ENCODE measurements at places on chromosomes 2 and 18.

DNA sequence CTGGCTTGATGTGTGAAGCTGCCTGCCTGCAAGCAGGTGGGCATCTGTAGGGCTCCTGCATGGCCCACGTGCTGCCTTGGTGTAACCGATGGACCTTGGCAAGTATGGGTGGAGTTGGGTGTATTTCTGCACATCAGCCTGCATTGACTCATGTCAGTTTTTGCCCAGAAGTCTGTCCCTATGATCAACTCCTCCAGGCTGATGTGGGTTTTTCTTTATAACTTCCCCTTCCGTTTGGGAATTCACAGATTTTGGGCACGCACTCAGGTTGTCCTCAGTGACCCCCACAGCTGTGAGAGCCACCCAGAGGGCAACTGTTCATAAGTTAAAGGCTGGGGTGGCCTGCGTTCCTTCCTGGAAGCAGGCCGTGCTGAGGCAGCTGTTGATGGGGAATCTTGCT is 123.3 kb downstream of the NCK2 start:
- DNase-seq, result no peak

DNA sequence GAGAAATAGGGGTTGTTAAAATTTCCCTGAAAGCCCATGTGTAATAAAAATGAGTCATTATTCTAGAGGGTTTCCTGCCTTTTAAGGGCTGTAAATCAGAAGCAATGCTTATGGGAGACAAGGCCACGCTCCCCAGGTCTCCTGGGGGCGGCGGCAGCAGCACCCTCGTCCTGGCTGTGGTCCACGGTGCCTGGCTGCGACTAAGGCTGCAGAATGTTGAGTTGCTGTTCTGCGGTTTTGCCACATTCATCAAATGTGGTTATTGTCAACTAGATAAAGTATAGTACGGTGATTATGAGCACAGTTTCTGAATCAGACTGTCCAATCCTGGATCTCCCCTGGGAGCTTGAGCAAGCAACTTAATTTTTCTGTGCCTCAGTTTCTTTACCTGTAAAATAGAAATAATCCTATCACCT is 11.9 kb upstream of the AGFG1 start:
- peak; percentile 61 for DNase-seq

DNA sequence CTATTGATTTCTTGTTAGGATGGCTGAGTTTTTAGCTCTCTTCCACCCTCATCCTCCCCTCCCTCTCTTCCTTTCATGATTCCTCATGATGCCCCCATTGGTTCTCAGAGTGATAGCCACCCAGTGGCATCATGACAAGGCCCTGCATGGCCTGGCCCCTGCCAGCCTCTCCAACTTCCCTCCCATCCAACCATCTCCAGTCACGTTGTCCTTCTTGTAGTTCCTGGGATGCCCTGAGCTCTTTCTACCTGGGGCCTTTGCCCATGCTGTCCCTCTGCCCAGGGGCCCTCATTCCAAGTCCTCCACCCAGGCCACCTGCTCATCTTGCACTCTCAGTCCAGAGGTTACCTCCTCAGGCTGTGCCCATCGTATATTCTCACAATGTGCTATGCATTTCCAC is 247.5 kb downstream of the TFCP2L1 start:
- no peak for DNase-seq

DNA sequence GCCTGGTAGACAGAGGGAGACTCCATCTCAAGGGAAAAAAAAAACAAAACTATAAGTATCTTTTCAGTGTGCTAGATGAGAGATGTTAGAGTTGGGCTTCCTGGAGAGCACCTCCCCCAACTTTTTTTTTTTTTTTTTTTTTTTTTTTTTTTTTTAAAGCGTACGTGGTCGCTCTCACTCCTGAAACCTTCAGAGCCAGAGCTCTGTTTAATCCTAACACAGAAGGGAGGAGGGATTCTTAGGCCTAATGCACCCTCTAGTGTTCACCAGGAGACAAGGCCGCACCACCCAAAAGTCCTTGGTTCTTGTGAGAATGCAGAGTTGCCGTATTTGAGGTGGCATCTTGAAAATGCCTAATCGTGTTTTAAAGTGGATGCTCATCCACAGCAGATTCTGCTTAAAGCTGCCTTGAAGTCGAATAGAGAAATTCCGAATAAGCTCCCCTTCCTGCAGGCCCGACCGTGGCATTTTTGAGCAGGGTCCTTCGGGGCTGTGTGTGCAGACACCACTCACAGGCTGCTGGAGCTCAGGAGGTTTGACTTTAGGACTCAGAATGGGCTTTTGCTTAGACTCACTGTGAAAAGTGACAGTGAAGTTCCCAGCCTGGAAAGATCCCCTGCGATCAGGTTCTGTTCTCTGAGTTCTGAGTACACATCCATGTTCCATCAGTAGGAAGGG is 252.6 kb downstream of the AGAP1 start:
- peak; percentile 27 for DNase-seq

DNA sequence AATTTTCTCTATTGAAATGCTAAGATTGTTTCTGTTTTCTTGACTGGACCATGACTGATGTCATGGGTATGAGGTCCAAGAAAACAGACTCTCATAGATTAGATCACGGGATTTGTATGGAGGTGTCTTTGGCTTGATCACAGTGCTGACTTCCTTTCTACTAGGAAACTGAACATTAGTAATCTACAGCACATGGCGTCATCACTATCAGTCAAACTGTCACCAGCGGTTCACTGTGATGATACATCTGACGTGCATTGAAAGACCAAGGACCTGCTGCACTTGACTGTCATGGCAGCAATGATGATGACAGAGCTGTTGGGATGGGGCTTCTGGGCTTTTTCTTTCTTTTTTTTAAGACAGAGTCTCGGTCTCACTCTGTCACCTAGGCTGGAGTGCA is 28.2 kb upstream of the IMPA2 start:
- DNase-seq, result no peak

GRCh38 chr2:30981510-30981909 is 156.7 kb downstream of the GALNT14 start:
- no peak for DNase-seq

GRCh38 chr18:63320975-63321265 is 1.4 kb upstream of the BCL2 start:
- DNase-seq, result no peak

DNA sequence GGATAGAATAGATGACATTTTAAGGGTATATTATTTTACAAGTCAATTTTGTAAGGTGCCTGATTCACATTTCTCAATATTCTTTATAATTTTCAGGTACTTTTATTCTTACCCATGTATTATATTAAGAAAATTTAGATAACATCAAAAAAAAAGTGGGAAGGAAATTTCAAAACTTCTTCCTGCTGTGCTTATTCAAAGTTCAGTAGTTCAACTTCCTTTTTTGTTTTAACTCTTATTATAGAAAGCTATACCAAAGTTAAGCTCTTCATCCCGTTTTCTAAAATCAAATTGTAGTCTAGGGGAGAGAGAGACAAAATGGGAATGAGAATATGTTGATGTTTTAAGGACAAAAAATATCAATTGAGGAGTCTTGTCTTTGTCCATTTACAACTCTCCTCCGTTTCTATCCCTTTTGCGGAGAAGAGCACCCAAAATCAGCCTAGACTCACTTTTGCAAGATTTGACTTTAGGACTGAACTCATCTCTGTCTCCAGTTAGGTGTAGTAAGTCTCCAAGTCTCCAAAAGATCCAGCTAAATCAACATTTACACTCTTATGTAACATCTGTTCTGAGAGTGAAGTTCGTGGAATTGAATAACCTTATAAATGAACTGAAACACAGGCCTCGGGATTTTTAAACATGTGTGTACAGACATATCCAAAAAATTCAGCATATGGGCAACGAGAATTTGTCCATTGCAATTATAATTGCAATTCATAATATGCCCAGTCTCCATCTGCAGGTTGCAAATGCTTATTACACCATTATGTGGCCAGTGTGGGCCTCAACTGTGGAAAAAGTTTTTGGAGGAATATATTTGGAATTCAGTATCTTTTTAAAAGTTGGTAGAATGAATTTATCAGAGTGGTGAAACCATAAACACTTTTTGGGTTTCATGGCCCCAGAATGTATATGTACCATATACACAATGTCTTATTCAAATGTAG is 23.9 kb downstream of the FAM124B start:
- no peak for DNase-seq

DNA sequence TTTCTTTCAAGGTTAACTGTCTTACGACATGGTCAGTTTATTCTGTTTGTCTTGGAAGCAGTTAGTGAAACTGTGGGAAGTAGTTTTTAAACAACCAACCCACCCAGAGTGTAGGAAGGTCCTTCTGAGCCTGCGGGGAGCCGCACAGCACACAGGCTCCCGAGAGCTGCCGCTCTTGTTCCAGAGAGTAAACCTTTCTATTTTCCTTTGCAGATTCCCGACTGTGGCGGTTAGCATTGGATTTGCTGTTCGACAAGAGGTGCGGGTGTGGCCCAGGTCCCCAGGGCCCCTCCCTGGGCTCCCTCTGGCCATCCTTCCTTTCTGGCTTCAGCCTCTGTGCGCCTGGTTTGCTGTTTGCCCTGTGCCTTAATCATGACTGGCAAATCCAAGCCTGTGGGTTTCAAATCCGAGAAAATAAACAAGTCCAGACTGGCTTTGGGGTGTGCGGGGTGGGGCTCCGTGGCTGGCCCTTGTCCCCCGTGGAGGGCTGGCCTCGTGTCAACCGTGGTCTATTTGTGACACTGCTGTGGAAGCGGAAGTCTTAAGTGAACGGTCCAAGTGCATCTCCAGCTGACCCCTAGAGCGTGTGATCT is 30.7 kb downstream of the IMPA2 start:
- DNase-seq, result no peak

DNA sequence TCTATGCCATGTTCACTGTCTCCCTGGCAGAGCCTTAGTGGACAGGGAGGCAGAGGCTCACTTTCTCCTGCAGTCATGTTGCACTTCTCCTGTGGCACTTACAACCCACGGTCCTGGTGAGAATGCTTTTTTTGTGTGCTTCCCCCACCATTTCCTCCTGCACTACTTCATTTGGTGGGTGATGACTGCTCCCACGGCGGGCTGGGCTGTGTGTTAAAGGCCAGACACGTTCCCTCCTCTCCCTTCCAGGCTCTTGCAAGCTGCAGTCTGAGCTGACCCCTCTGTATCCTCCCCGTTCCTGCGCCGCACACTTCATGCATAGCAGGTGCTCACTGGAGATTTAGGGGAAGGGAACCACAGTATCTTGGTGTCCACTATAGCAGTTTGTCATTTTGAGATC is 170.5 kb downstream of the CELF4 start:
- no peak for DNase-seq

GRCh38 chr18:67789165-67789545 is 272.6 kb upstream of the DSEL start:
- DNase-seq, result no peak

GRCh38 chr2:210224591-210224940 is 681 bp downstream of the ACADL start:
- no peak for DNase-seq

- no peak for DNase-seq
These were observed 201.9 kb upstream of the RBMS1 start for GRCh38 chr2:160695402-160696086.

DNA sequence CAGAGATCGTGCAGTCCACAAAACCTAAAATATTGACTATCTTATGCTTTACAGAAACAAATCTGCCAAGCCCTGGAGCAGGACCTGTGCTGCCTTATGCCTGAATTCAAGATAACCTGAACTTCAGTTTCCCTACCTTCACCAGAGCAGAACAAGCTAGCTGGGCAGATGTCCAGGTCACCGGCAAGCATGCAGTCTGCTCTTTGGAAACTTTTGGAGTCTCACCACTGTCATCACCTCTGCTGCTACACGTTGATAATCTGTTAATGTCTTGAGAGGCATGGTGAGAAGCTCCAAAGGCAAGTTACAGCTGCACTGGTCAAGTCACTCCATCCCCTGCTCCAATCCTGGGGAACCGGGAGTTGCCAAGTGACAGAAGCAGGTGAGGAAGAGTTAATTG is 354.2 kb downstream of the RBM43 start:
- DNase-seq, result no peak
